ENCODE measurements at places on chromosomes 2 and 18.

- no peak for DNase-seq
Observed at GRCh38 chr18:21629089-21629832, 17.1 kb downstream of the SNRPD1 start.

- DNase-seq: no peak
Observed at GRCh38 chr2:83531206-83531826, 927.8 kb downstream of the SUCLG1 start.

DNA sequence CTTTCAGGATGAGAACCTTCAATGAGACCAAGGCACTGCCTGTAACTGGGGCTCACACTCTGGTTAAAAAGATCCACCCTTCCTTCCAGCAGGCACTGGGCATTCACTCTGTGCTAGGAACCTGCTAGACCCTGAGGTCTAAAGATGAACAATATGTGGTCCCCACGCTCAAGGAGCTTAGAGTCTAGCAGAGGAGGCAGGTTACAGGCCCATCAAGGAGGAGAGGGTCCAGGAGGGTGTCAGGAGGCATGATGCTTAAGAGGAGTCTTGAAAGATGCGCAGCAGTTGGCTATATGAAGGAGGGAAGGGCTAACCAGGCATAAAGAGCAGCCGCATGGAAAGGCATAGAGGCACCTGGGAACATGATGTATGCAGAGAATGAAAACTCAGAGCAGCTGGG lies 4.5 kb downstream of the ANKRD53 start:
- no peak for DNase-seq

DNA sequence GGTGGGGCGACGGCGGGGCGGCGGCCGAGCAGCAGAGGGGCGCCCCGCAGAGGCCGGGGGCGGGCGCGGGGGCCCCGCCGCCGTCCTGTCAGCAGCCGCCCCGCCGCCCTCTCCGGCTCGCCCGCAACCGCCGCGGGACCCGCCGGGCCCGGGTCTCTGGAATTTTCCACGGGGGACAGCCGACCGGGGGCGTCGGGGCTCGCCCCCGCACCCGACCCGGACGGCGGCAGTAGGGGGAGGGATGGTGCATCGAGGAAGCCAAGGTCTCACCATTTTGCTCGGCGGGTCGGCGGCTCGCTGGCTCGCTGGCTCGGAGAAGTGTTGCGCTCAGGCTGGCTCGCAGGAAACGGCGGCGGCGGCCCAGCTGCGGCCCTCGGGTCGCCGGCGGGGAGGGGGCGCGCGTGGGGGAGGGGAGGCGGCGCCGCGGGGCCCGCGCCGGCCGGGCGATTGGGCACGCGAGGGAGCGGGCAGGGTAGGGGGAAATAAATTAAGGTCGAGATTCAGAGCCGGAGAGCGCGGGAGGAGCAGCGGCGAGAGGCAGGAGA lies 405 bp downstream of the PPP3R1 start:
- no peak for DNase-seq

DNA sequence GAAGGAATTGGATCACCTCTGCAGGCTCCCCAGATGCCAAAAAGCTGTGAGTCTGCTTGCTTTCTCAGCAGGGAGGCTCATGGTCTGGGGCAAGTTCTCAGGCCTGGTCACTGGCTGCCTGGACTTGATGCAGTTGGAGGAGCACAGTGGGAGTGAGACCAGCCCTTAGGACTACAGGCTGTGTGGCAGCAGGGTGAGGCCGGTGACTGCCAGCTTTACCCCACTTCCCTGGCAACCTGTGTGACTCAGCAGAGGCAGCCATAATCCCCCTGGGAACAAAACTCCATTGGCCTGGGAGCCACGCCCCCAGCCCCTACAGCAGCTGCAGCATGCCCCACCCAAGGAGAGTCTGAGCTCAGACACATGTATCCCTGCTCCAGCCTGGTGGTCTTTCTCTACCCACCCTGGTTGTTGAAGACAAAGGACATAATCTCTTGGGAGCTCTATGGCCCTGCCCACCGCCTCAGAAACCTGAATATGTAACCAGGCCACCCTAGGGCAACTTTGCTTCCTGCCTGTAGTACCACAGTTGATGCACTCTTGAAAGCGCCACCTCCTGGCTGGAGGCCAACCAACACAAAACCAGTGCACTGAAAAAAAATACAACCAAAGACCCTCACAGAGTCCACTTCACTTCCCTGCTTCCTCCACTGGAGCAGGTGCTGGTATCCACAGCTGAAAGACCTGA lies 106.8 kb upstream of the SPATS2L start:
- peak; percentile 83 for DNase-seq

- no peak for DNase-seq
Observed at GRCh38 chr2:28991460-28991859, 10.4 kb downstream of the TOGARAM2 start.

- no peak for DNase-seq
Observed at GRCh38 chr2:69545477-69545932, 98.0 kb downstream of the AAK1 start.

DNA sequence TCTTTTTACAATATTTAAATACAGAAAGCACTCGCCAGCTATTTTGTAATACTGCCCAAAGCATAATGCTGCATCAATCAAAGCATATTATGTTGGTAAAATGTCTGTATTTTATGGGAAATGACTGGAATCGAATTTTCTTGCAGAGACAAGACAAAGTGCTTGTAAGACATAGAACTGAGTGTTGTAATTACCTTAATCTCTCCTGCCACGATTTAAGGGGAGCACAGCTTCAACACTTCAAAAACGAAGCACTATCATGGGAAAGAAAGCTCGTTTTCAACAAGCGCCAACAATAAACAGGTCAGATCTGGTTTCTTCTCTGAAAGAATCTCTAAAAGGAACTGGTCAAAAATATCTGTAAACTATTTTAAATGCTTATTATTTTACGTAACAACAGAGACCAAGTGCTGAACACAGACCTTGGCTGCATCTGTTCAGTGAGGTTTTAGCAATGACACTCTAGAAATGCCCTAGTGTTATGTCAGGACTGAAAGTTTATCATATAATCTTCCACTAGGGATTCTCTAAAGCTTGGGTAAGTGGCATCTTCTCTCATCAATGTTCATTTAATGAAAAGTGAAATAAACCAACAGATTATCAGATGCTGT lies 19.0 kb downstream of the RND3 start:
- no peak for DNase-seq

- DNase-seq: no peak
Observed at GRCh38 chr2:16630463-16630862, 35.2 kb downstream of the CYRIA start.

DNA sequence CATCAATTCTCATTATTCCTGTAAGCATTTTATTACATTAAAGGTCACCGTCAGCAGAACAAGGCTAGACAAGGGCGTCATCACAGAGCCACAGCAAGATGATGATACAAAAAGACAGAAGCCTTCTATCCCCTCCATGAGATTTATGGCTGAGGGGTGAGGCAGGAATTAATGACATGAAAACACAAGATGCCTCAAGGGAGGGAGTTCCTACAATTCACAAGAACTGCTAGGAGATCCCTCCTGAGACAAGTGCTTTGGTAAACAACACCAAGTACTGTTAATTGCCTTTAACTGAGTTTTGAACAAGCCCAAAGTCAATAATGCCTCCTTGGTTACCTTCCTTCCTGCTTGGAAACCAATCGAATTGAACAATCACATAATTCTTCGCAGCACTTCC lies 14.1 kb downstream of the ADD2 start:
- peak; percentile 70 for DNase-seq

GRCh38 chr18:61992923-61993322 lies 100.1 kb upstream of the RNF152 start:
- no peak for DNase-seq

DNA sequence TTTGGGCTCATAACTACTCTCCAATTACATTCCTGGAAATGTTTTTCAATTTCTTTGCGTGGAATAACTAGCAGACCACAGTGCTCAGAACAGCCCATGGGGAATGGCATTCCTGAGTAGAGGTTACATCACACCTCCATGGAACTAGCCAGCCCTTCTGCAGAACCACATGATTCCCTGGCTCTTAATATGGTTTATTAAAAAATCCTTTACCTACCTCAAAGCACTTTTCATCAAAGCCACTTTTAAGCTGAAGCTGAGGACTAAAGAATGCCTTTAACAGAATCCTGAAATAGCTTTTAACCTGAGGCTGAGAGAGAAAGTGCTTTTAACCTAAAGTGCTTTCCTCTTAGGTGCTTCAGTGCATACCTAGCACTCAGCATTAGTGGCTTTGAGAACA lies 376.3 kb downstream of the ARHGAP15 start:
- peak; percentile 40 for DNase-seq

DNA sequence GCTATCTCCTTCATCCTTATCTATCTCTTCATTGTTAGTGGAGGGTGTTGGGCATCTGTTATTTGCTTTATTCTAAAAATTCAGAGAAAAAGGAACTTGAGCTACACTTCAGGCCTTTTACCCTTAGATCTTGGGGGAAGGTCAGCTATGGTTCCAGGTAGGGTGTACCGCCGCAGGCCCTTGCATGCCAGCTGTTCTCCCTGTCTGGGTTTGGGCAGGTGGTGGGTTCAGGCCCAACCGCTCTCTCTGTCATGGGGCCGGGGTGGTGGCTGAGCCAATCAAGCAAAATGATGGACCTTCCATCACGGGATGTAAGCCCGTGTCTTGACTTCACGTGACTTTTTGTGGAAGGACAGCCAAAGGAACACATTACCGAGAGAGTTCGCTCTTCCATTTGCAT lies 231.1 kb downstream of the LDLRAD4 start:
- DNase-seq: no peak

DNA sequence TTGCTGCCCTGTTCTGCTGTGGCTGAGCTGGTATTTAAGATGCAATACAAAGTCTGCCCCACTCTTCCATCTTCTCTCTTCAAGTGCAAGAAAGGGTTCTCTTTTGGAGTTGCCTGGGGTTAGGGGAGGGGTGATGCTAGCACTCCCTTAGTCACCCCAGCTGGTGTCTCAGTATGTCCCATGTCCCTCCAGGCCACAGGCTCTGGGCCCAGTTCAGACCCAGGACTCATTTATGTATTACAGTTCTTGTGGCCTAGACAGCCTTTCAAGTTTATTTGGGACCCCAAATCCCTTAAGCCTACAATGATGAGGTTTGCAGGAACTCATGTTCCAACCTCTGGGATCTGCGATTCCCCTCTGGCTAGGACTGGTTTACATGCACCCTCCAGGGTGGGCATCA lies 47.2 kb upstream of the CCDC141 start:
- DNase-seq: no peak

- DNase-seq: no peak
Observed at GRCh38 chr2:150621526-150622213, 134.2 kb upstream of the RND3 start.

DNA sequence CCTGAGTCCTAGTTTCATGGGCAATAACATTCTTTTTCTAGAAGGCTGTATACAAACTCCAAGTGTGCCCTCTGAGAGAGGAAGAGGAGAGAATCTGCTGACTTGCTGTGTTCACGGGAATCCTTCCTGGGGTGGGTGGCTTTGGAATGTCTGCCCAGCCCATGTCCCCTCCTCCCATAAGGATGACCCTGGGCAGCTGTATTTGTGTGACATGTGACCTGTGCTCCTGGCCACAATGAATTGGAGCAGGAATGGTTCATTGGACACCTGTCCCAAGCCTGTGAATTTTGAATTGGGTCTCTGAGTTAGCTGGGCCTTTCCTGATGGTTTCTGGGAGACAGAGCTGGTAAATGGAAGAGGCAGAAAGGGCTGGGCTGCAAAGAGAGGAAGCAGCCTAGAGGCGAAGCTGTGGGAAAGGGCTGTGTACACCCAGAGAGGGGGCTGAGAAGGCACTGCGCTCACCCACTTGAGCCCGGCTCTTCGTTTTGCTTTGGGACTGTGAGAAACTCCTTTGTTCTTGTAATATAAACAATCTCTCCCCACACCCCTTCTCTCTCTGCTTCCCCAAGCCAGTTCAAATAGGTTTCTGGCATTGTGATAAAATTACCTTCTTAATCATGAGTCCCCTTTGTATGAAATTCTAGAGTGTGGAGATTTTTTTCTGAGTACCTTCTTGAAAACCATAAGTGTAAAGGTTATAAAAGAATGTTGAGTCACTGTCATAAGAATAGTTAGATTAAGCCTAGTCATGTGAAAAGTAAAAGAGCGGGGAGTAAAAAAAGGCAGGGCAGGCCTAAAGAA lies 49.8 kb downstream of the SLC4A5 start:
- DNase-seq: no peak

DNA sequence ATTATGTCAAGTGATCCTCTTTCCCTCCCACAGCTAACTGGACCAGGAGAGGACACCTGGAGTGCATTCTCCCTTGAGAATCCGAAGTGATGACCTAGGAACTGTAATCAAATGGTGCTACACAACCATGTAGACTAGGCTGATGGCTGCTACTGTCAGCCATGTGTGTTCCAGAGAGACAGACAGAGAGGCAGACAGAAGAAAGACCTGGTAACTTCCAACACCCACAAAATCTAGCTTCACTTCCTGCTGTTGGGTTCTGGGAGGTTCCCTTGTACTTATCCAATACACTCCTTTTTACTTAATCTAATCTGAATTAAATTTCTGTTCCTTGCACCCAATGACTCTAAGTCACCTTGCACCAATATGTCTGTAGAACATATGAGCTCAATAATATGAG lies 72.3 kb downstream of the AAK1 start:
- DNase-seq: no peak

DNA sequence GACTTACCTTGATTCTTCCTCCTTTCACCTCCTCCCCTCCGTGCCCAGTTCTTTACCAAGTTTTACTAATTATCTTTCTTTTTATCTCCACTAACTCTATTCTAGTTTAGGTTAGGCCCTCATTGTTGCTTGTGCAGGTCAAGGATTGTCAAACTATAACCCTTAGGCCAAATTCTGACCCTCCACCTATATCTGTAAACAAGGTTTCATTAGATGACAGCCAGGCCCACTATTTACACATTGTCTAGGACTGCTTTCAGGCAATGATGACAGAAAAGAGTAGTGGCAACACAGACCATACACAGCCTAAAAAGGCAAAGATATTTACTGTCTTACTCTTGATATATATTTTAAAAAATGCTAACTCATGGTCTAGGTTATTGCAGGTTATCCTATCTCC lies 212.0 kb downstream of the RAD51AP2 start:
- DNase-seq: no peak

- DNase-seq: no peak
Observed at GRCh38 chr2:106184857-106185256, 9.2 kb downstream of the UXS1 start.

- DNase-seq: no peak
Observed at GRCh38 chr2:112972423-112973086, 5.3 kb upstream of the IL36G start.

DNA sequence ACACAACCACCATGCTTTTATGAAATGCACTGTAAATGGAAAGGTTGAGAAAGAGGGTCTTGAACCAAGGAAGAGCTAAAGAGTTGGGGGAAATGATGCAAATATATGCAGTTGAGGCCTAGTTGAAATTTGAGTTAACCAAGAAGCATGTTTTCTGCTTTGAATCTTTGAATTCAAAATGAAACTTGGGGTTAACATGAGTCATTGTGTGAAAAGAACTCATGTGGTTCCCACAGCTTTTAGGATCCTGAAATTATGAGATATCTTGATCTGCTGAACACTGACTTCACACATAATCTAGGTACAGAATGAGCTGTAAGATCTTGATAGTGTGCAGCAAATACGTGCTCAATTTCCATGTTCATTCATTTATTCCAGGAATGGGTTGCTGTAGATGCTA lies 422.9 kb upstream of the TRIB2 start:
- no peak for DNase-seq

All from NCI-H1436 (cell line).